ENCODE measurements at places on chromosomes 5 and 9. TPM values are rescaled to one million over a fixed set of nuclear protein-coding genes. Genes with fewer than 3 reads are reported as not detected.
A peak's percentile ranks its signal among the peaks of the same experiment; 100 is the strongest.

GRCh38 chr9:133031496-133031911 lies 707 bp downstream of the GTF3C5 start:
- peaks cover 34% of the 10 kb centered on the region for H3K4me1 ChIP-seq
- DNase-seq, result no peak
- no peaks in the 10 kb centered on the region for H3K27me3 ChIP-seq
- peaks cover 3% of the 10 kb centered on the region for H3K36me3 ChIP-seq
- no peak overlapping the region for H3K27ac ChIP-seq

DNA sequence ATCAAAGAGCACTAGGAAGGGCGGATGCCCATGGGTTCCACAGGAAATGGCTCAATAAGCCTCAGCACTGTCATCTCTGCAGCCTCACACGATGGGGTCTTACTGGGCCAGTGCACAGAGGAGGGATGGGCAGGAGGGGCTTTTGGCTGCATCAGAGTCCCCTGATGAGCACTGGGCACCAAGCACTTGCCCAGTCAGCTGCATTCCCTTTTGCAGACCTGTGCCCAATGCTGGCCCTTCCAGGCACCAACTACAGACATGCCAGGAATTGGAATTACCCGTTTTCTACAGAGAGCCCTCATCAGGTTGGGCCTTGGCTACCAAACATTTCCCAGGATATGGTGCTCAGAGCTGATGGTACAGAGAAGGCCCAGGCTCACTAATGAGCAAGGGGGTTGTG lies 182.5 kb downstream of the HSPA4 start:
- H3K4me3 ChIP-seq, result no peak overlapping the region
- H3K4me1 ChIP-seq, result no peaks in the 10 kb centered on the region
- no peak for DNase-seq
- no peak overlapping the region for H3K27ac ChIP-seq
- no peaks in the 10 kb centered on the region for H3K27me3 ChIP-seq
- H3K36me3 ChIP-seq, result no peaks in the 10 kb centered on the region

GRCh38 chr9:38685535-38685934 lies 34.4 kb downstream of the FAM240B start:
- H3K36me3 ChIP-seq, result no peaks in the 10 kb centered on the region
- H3K27me3 ChIP-seq, result no peaks in the 10 kb centered on the region
- no peak for DNase-seq
- no peak overlapping the region for H3K27ac ChIP-seq
- H3K4me1 ChIP-seq, result no peaks in the 10 kb centered on the region
- no peak overlapping the region for H3K4me3 ChIP-seq

GRCh38 chr9:12797037-12797436 lies 22.2 kb downstream of the LURAP1L start:
- H3K36me3 ChIP-seq, result no peaks in the 10 kb centered on the region
- no peaks in the 10 kb centered on the region for H3K4me1 ChIP-seq
- H3K27me3 ChIP-seq, result no peaks in the 10 kb centered on the region
- H3K4me3 ChIP-seq, result no peak overlapping the region
- no peak overlapping the region for H3K27ac ChIP-seq

GRCh38 chr9:99116003-99116411 lies 11.1 kb downstream of the TGFBR1 start:
- no peaks in the 10 kb centered on the region for H3K36me3 ChIP-seq
- H3K4me1 ChIP-seq, result peaks cover 87% of the 10 kb centered on the region
- H3K27me3 ChIP-seq, result no peaks in the 10 kb centered on the region
- no peak for DNase-seq
- H3K27ac ChIP-seq, result peak overlapping the region; percentile 25

DNA sequence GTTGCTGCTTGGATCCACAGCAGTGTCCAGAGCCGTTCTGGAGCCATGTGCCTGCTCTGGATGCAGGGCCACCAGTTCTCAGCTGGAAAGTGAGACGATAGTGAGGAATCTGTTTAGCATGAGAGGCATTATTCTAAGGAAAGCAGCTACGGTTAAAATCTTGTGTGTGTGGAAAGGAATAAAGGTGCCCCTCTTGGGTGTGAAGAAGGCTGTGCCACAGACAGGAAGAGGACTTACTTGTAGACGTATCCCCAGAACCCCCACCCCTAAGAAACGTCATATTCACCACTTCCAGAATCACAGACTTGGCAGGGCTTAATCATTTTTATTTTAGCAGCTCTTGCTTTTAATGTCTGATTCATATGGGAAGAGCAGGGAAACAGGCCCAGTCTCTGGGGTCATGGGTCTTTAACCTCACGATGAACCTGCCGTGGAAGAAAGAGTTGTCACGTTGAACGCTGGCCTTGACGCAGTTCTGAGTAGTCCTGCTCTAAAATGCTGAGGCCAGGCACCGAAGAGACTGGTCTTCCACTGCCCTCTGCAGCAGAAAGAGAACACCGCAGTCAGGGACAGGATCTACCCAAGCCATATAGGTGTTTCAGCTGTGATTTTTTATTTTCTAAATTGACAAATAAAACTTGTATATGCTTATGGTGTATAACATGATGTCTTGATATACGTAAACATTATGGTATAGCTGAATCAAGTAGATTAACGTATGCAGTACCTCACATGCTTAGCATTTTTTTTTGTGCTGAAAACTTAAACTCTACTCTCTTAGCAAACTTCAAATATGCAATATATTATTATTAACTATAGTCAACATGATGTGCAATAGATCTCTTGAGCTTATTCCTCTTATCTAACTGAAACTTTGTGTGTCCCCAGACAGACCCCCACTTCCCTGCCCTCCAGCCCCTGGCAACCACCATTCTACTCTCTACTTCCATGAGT lies 38.8 kb downstream of the CARTPT start:
- no peaks in the 10 kb centered on the region for H3K36me3 ChIP-seq
- peak overlapping the region; percentile 28 for H3K4me3 ChIP-seq

GRCh38 chr9:87119328-87119881 lies 172.1 kb upstream of the GAS1 start:
- no peaks in the 10 kb centered on the region for H3K4me1 ChIP-seq
- no peaks in the 10 kb centered on the region for H3K27me3 ChIP-seq
- no peak overlapping the region for H3K4me3 ChIP-seq
- no peak overlapping the region for H3K27ac ChIP-seq
- H3K36me3 ChIP-seq, result no peaks in the 10 kb centered on the region

DNA sequence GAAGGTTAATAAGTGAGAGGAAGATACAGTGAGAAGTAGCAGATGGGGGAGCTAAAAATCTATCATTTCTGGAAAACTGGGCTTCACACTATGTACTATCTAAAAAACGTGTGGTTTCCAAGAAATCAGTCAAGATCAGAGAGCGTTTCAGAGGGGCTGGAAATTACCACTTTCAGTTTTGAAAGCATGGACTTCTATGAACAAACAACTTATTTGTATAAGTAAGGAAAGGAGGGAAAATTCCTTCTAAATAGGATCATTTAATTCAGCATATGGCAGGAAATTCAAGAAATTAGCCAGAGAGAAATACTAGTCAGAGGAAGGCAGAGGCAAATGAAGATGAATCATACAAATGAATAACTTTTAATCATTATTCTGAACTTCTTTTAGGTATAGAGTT lies 11.3 kb downstream of the TNC start:
- H3K4me3 ChIP-seq, result no peak overlapping the region
- H3K4me1 ChIP-seq, result no peaks in the 10 kb centered on the region
- DNase-seq, result no peak
- H3K27ac ChIP-seq, result no peak overlapping the region

DNA sequence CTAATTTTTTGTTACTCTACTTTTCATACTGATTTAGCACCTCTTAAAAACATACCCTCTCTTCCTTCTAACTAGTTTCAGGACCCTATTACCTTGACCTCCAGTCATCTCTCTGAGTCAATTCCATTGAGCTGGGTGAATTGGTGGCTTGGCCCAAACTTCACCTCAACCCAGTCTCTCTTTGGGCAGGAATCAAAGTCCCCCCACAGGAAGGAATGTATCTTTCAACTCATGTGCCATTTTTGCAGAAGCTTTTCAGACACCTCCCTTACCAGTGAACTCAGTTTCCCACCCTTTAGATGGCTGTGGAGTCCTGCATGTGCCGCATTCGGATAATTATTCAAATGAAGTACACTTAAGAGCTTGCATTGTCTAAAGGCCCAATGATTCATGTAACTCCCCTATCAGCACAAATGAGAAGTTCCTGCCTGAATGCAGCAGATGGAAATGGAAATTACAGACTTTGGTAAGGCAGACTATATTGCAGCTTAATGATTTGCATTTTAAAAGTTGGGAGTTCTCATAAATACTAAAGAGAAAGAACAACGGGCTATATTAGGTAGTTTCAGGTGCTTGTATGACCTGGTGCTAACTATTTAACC lies 693.5 kb downstream of the PTPRD start:
- H3K27ac ChIP-seq, result no peak overlapping the region
- H3K27me3 ChIP-seq, result no peaks in the 10 kb centered on the region
- no peak overlapping the region for H3K4me3 ChIP-seq
- H3K4me1 ChIP-seq, result no peaks in the 10 kb centered on the region
- no peak for DNase-seq
- H3K36me3 ChIP-seq, result no peaks in the 10 kb centered on the region

- no peak overlapping the region for H3K4me3 ChIP-seq
- no peaks in the 10 kb centered on the region for H3K4me1 ChIP-seq
- no peak overlapping the region for H3K27ac ChIP-seq
- H3K36me3 ChIP-seq, result no peaks in the 10 kb centered on the region
- no peaks in the 10 kb centered on the region for H3K27me3 ChIP-seq
Measured at GRCh38 chr9:120368799-120369198, 211.2 kb downstream of the CDK5RAP2 start.

GRCh38 chr5:128762661-128763306 lies 202.5 kb upstream of the SLC27A6 start:
- no peak overlapping the region for H3K27ac ChIP-seq
- no peak for DNase-seq
- no peaks in the 10 kb centered on the region for H3K4me1 ChIP-seq
- H3K4me3 ChIP-seq, result no peak overlapping the region
- no peaks in the 10 kb centered on the region for H3K36me3 ChIP-seq

DNA sequence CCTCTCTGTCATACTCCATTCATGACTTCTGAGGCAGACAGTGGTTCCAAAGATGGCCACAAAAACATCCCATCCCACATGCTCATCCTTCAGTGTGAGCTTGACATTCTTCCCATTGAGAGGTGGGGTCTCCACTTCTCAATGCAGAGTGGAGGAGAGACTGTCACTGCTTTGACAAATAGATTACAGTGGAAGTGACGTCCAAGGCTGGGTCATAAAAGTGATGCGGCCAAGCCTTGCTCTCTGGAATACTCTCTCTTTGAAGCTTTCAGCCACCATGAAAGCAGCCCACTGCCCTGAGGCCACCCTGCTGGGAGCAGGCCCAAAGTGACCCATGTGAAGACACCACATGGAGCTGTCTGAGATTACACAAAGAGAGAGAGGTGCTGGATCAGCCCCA lies 59.0 kb upstream of the DNAH5 start:
- no peaks in the 10 kb centered on the region for H3K27me3 ChIP-seq
- H3K27ac ChIP-seq, result no peak overlapping the region
- H3K4me3 ChIP-seq, result no peak overlapping the region
- H3K4me1 ChIP-seq, result no peaks in the 10 kb centered on the region

The PCDHB10 gene
- not detected for total RNA-seq

The LCP2 gene
- 351 TPM for total RNA-seq

The FOXD4L6 gene
- not detected for total RNA-seq

The PRUNE2 gene
- not detected for total RNA-seq

The HSPB3 gene
- not detected for total RNA-seq

The MEGF10 gene
- not detected for total RNA-seq

The PCDHAC1 gene
- not detected for total RNA-seq

The SNAPC4 gene
- 13.3 TPM for total RNA-seq
